Right lobe of liver (tissue), 6 donors: ENCODE measurements at places on chromosomes 12 and 14. TPM values are rescaled to one million over a fixed set of nuclear protein-coding genes. Genes with fewer than 3 reads are reported as not detected.

C12orf50 gene
- not detected for total RNA-seq

PRPF40B gene
- total RNA-seq: 8.2 TPM

KLRF1 gene
- not detected for total RNA-seq

- H3K27ac ChIP-seq: no peak overlapping the region
- H3K36me3 ChIP-seq: no peaks in the 10 kb centered on the region
- H3K4me1 ChIP-seq: no peaks in the 10 kb centered on the region
- DNase-seq: no peak
- no peaks in the 10 kb centered on the region for H3K27me3 ChIP-seq
Observed at GRCh38 chr12:130655010-130655409, 61.1 kb downstream of the RIMBP2 start.

DNA sequence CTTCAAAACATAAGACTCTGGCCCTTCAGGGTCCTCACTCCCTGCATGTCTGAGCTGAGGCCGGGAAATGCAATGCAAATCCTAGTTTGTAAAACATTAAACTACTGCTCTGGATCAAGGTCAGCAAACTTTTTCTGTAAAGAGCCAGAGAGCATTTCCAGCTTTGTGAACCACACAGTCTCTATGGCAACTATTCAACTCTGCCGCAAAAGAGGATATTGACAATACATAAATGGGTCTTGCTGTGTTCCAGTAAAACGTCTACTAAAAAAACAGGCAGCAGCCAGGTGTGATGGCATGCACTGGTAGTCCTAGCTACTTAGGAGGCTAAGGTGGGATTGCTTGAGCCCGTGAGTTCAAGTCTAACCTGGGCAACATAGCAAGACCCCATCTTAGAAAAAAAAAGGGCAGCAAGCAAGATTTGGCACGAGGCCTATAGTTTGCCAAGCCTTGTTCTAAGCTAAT, 22.3 kb downstream of the DDX24 start:
- H3K4me1 ChIP-seq: peaks cover 39% of the 10 kb centered on the region
- DNase-seq: no peak
- H3K4me3 ChIP-seq: no peak overlapping the region
- no peaks in the 10 kb centered on the region for H3K36me3 ChIP-seq
- H3K27me3 ChIP-seq: no peaks in the 10 kb centered on the region
- peak overlapping the region; percentile 20 for H3K27ac ChIP-seq

DNA sequence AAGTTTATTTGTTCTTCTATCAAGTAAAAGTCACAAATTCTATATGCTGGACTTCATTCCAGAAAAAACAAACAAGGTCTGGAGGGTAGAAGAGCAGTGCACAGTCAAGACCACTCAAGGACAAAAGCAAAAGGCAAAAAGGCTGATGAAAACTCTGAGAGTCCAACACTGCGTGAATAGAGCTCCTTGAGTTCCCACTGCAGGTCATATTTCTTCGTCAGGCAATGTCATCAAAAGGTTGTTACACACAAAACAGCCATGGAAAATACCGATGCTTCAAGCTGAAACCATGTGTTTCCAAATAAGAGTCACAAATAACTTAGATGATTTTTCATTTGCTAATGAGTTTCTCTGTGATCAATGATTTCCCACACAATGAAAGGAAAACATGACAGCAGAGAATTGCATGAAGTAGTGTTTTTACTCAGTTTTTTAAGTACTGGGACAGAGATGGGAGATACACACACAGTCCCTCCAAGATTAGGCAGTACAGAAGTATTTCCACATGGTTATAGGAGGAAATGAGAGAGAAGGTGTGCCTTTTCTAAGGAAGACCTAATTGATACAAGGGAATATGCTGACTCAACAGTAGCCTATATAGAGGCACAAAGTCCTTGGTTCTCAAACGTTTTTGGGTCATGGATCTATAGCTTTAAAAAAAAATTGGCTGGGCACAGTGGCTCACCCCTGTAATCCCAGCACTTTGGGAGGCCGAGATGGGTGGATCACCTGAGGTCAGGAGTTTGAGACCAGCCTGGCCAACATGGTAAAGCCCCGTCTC, 177.7 kb downstream of the MED13L start:
- H3K27ac ChIP-seq: no peak overlapping the region
- no peak for DNase-seq
- no peaks in the 10 kb centered on the region for H3K27me3 ChIP-seq
- no peaks in the 10 kb centered on the region for H3K4me1 ChIP-seq

DNA sequence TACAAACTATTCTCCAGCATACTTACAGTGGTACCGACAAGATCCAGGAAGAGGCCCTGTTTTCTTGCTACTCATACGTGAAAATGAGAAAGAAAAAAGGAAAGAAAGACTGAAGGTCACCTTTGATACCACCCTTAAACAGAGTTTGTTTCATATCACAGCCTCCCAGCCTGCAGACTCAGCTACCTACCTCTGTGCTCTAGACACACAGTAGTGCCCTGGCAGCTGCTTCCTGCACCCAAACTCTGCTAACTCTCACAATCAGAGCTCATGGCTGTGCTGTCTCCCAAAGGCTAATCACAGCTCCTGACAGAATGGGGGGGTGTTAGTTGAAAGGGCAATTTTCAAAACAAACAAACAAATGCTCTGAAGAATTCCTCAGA, 95.2 kb upstream of the OR4E1 start:
- H3K27ac ChIP-seq: no peak overlapping the region
- no peak overlapping the region for H3K4me3 ChIP-seq
- no peaks in the 10 kb centered on the region for H3K36me3 ChIP-seq
- DNase-seq: no peak
- H3K27me3 ChIP-seq: no peaks in the 10 kb centered on the region

- peaks cover 4% of the 10 kb centered on the region for H3K36me3 ChIP-seq
- H3K4me3 ChIP-seq: no peak overlapping the region
- no peaks in the 10 kb centered on the region for H3K4me1 ChIP-seq
- no peak overlapping the region for H3K27ac ChIP-seq
- no peak for DNase-seq
Observed at GRCh38 chr14:35571598-35571997, 37.6 kb downstream of the INSM2 start.

GRCh38 chr12:57894399-57895292, 46.7 kb upstream of the ATP23 start:
- H3K4me1 ChIP-seq: peaks cover 7% of the 10 kb centered on the region
- H3K27ac ChIP-seq: peak overlapping the region; percentile 27
- H3K4me3 ChIP-seq: no peak overlapping the region
- H3K36me3 ChIP-seq: no peaks in the 10 kb centered on the region
- no peak for DNase-seq
- H3K27me3 ChIP-seq: no peaks in the 10 kb centered on the region

DNA sequence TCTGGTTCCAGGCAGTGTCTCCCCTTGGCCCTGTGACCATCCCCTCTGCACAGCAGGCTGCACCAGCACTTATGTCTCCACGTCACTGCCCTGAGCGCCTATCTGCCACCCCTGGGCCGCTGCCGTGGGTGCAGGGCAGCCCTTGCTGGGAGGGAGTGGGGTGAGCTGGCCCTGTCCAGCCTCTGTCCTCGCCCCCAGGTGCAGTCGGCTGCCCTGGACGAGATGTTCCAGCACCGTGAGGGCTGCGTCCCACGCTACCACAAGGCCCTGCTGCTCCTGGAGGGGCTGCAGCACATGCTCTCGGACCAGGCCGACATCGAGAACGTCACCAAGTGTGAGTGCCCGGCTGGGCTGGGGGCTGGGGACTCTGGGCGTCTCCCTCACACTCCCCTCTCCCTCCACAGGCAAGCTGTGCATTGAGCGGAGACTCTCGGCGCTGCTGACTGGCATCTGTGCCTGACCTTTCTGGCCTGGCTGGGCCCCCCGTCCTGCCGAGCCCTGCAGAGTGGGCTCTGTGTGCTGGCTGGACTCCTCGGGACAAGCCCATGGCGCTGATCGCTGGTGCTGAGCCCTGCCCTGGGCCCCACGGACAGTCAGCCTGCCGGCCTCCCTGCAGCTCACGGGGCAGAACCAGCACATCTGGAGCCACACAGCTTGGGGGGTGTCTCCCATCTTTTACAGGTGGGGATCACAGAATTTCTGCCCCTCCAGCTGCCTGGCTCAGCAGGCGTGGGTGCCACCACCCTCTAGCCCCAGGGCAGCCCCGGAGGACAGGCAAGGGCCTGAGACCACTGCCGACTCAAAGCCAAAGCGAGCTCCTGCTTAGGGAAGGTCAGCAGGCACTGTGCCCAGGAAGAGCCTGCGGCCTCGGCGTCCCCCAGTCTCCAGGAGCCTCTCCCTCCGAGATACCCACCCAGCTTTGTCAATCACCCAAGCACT, 7.9 kb upstream of the PUS1 start:
- no peaks in the 10 kb centered on the region for H3K27me3 ChIP-seq
- no peak overlapping the region for H3K4me3 ChIP-seq
- H3K27ac ChIP-seq: no peak overlapping the region
- no peaks in the 10 kb centered on the region for H3K4me1 ChIP-seq
- peaks cover 36% of the 10 kb centered on the region for H3K36me3 ChIP-seq

DNA sequence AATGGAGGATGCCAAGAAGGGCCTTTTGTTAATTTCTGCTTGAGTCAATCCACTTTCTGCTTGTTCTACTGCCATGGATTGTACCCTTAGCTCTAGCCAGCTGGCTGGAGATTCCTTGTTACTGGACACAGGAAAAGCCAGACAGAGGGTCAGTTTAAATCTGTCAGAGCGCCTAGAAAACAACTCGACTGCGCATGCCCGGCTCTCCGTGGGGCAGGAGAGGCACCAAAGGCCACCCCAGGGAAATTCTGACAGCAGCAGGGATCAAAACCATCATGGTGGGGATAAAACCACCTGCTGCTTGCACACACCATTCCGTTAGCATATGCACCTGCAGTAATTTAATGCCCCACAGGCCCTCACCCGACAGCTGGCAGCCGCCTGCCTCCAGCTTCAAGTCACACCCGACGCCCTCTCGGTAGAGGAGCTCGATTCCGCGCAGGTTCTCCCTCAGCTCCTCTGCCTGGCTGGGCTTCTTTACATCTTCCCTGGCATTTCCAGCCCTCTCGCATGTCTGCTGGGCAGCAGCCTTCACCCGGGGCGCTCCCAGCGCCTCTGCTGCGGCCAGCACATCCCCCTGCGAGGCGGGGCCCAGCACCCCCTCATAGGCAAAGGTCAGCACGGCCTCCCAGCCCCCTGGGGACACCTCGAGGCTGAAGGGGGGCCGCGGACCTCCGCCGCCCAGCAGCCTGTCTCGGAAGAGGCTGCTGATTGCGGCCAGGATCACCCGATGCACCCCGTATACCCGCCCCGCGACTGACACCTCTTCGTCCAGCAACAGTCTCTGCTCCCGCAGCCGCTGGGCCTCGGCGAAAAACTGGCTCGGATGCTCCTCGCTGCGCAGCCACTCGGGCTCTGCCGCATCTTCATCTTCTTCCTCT, 1.0 kb downstream of the KLHL33 start:
- H3K27me3 ChIP-seq: no peaks in the 10 kb centered on the region
- H3K27ac ChIP-seq: no peak overlapping the region
- no peaks in the 10 kb centered on the region for H3K36me3 ChIP-seq
- peak overlapping the region; percentile 4 for H3K4me3 ChIP-seq
- no peaks in the 10 kb centered on the region for H3K4me1 ChIP-seq

DNA sequence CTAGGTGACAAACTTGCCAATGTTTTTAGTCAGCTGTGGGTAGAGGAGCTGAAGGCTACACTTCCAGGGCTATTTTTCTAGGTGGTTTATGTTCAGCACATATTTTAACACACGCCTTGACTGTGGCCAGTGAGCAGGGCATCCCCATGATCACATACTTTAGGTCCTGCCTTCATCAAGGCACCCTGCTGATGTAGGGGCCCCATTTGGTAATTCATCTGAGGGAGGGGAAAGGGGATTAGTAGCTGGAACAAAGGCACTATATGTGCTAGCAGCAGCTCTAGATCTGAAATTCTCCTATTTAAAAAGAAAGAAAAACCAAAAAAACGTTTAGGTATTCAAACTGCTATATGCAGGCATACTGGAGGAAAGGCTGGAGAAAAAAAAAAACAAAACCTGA, 14.5 kb downstream of the EGLN3 start:
- DNase-seq: no peak
- H3K27me3 ChIP-seq: no peaks in the 10 kb centered on the region
- no peak overlapping the region for H3K4me3 ChIP-seq
- no peaks in the 10 kb centered on the region for H3K4me1 ChIP-seq
- no peak overlapping the region for H3K27ac ChIP-seq

- H3K4me3 ChIP-seq: no peak overlapping the region
- no peak overlapping the region for H3K27ac ChIP-seq
- DNase-seq: no peak
- no peaks in the 10 kb centered on the region for H3K36me3 ChIP-seq
Observed at GRCh38 chr14:58780605-58781004, 142.8 kb downstream of the DACT1 start.

GRCh38 chr12:13442457-13442856, 245.9 kb downstream of the EMP1 start:
- H3K4me1 ChIP-seq: no peaks in the 10 kb centered on the region
- no peaks in the 10 kb centered on the region for H3K36me3 ChIP-seq
- H3K27ac ChIP-seq: peak overlapping the region; percentile 82
- no peak for DNase-seq
- H3K27me3 ChIP-seq: no peaks in the 10 kb centered on the region

DNA sequence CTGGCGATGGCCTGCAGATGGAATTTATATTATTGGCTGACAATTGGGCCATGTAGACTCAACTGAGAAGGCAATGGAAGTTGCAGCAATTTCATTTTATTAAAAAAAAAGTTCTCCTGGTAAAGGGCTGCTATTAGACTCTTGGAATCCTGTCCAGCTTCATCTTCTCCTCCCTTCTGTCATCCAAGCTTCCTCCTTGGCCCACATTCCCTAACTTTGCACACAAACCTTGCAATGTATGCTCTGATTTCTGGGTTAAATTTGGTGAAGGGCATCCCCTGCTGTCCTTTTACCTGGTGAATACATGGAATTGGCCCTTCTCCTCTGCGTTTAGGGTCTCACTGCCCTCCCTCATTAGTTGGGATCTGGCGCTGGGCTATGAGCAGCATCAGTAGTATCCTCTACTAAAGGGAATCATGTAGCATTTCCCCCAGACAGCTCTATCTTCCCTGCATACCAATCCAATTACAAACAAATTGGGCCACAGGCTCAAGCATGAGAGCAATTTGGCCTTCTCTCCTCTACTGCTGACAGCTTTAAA, 336.9 kb downstream of the BMP4 start:
- no peaks in the 10 kb centered on the region for H3K36me3 ChIP-seq
- no peak overlapping the region for H3K27ac ChIP-seq
- H3K4me1 ChIP-seq: no peaks in the 10 kb centered on the region
- DNase-seq: no peak
- H3K27me3 ChIP-seq: no peaks in the 10 kb centered on the region
- H3K4me3 ChIP-seq: no peak overlapping the region

DNA sequence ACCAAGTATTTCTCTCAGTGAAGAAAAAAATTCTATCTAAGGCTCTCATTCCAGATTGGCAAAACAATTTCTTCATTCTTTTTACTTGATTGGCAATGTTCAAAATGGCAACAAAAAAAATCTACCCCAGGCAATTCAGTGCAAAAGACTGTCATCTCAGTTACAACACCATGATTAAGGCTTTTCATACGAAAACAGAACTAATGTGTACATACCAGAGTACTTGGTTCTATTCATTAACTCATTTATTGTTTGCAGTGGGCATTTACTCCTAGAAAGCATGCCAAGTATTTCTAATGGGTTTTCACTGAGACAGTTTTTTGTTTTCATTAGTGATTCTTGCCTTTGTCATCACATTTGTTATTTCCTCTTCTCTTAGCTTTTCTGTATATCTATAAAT, 33.0 kb downstream of the DBX2 start:
- H3K4me1 ChIP-seq: no peaks in the 10 kb centered on the region
- H3K4me3 ChIP-seq: no peak overlapping the region
- H3K36me3 ChIP-seq: no peaks in the 10 kb centered on the region
- no peaks in the 10 kb centered on the region for H3K27me3 ChIP-seq

- H3K36me3 ChIP-seq: no peaks in the 10 kb centered on the region
- no peak overlapping the region for H3K27ac ChIP-seq
Observed at GRCh38 chr14:100823413-100824080, 2.4 kb upstream of the MEG3 start.

- no peaks in the 10 kb centered on the region for H3K27me3 ChIP-seq
- H3K36me3 ChIP-seq: no peaks in the 10 kb centered on the region
- no peak overlapping the region for H3K27ac ChIP-seq
- DNase-seq: no peak
- no peak overlapping the region for H3K4me3 ChIP-seq
- H3K4me1 ChIP-seq: no peaks in the 10 kb centered on the region
Observed at GRCh38 chr12:98416845-98417244, 98.5 kb upstream of the TMPO start.
